ENCODE measurements at places on chromosomes 5 and 9. TPM values are rescaled to one million over a fixed set of nuclear protein-coding genes. Genes with fewer than 3 reads are reported as not detected.

DNA sequence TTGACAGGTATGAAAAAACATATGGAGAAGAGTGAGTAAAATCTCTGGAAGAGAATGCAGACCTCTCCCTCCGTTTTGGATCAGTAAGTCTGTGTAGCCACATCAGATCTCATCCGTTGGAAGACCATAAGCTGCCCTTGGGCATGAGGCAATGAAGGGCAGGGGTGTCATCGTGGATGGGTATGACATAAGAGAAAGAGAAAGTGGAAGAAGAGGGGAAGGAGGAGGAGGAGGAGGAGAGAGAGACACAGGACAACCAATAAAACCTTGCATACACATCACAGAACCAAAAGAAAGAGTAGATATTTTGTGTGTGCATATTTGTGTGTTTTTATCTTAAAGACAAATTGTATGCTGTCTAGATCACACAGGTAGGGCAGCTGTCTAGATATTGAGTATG lies 50.7 kb downstream of the PRRC1 start:
- DNase-seq = no peak

GRCh38 chr5:31346896-31347551 lies 153.5 kb downstream of the CDH6 start:
- DNase-seq = no peak

DNA sequence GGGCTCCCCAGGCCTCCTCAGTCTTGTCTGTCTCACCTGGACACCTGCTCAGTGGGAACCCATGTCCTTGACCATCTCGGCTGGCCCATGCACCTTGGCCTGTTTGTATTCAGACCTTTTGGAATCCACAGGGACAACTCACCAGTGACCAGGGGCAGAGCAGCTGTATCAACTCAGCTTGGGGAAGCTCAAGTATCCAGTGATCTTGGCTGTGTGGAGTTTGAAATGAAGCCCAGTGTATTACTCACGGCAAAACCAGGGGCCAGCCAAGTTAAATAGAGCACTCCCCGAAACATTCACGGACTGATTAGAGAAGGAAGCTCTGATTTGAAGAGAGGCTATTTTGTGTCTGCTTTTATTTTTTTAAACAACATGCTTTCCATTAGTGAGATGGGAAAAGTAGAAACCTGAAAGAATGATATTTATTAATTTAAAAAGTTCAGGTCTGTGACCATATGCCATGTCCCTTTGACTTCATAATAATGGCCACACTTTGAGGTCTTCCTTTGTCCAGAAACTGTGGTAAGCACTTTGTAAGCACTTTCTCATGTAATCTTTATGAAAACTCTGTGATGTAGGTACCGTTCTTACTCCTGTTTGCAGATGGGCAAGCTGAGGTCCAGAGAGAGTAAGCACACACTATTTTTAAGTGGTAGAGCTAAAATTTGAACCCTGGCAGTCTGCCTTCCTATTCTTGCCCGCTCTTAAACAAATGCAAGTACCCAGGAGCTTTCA lies 656.5 kb downstream of the BNC2 start:
- no peak for DNase-seq

SPATA9 gene
- total RNA-seq = not detected

Measured in suprapubic skin (tissue), 4 donors.